ENCODE measurements at places on chromosomes 2 and 18. TPM values are rescaled to one million over a fixed set of nuclear protein-coding genes. Genes with fewer than 3 reads are reported as not detected.
A peak's percentile ranks its signal among the peaks of the same experiment; 100 is the strongest.

The IL36RN gene
- total RNA-seq: not detected

The EML6 gene
- total RNA-seq: 1.7 TPM

The KCNJ3 gene
- not detected for total RNA-seq

The POMC gene
- total RNA-seq: 3.0 TPM

The SCYGR8 gene
- total RNA-seq: not detected

The TWIST2 gene
- total RNA-seq: 10.5 TPM

The CXCR2 gene
- total RNA-seq: 4.2 TPM

GRCh38 chr18:42527766-42528165 is 572.7 kb downstream of the PIK3C3 start:
- DNase-seq: no peak

DNA sequence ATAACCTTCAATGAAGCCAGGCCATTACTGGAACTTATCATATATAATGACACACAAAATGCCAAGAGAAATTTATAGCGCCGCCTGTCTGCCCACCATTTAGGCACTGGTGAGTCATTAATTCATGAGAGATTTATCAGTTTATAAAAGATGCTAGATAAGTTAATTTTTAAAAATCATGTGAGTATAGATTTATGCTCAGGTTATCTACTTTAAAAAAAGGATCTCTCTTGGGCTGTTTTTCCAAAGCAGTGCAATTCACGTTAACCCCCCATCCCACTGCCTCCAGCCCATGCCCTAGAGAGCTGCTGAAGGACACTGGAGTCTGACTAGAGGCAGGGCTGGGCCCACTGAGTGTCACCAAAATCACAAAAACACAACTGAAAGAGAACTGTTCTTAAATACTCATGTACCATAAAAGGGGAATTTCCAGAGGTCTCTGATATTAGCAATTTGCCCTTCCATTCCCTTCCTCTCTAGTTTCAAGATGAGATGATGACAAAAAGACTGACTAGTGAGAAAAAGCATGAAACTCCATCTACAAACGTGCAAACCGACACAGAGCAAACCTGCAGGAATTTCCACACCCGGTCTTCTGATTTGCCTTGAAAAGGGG is 160.8 kb downstream of the BCL2 start:
- no peak for DNase-seq

DNA sequence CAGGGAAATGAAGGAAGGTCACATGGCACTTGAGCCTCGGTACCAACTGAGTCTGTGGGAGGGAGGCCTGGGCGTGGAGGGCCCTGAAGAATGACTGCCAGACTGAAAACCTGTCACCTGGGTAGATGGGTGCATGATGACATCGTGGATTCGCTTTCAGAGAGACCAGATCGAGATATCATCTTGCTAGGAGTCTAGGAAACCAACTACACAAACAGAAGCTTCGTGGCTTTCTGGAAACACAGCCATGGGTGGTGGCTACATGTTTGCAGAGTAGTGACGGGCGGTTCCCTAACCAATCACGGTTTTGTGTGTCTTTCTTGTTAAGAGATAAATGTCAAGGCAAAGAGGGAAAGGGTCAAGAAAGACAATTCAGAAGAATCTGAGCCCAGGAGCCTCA is 155.0 kb downstream of the EIPR1 start:
- no peak for DNase-seq

DNA sequence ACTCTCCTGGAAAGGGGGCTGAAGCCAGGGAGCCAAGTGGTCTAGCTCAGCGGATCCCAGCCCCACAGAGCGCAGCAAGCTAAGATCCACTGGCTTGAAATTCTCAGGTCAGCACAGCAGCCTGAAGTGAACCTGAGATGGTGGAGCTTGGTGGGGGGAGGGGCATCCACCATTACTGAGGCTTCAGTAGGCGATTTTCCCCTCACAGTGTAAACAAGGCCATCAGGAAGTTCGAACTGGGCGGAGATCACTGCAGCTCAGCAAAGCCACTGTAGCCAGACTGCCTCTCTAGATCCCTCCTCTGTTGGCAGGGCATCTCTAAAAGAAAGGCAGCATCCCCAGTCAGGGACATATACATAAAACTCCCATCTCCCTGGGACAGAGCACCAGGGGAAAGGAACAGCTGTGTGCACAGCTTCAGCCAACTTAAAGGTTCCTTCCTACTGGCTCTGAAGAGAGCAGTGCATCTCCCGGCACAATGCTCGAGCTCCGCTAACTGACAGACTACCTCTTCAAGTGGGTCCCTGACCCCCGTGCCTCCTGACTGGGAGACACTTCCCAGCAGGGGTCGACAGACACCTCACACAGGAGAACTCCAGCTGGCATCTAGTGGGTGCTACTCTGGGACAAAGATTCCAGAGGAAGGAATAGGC is 282.3 kb upstream of the EPC2 start:
- no peak for DNase-seq

DNA sequence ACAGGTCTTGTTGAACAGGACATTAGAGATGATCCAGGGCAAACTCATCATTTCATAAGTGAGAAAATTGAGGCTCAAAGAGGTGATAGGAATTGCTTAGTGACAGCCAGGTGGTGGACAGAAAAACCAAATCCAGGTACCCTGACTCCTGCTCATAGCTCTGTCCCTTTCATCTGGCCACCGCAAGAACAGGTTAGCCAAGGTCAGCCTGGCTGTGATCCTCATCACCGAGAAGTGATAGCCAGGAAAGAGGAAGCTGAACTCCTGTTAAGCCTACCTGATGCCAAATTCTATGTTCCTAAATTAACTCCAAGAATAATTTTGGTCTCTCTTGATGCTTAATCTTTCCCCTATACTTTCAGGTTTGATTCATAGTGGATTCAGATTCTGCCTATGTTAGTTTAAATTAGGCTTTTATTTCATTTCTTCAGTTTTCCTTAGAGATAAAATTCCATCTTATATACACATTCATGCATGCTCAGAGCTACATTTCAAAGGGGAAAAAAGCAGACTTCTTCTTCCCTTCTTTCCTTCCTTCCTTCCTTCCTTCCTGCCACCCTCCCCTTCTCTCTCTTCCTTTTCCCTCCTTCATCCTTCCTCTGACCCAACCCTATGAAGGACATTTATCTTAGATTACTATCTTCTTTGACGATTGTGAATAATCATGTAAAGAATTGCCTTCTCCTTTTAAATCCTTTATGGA is 17.3 kb upstream of the CRIM1 start:
- no peak for DNase-seq

GRCh38 chr2:69298261-69298660 is 88.8 kb downstream of the GFPT1 start:
- DNase-seq: no peak

DNA sequence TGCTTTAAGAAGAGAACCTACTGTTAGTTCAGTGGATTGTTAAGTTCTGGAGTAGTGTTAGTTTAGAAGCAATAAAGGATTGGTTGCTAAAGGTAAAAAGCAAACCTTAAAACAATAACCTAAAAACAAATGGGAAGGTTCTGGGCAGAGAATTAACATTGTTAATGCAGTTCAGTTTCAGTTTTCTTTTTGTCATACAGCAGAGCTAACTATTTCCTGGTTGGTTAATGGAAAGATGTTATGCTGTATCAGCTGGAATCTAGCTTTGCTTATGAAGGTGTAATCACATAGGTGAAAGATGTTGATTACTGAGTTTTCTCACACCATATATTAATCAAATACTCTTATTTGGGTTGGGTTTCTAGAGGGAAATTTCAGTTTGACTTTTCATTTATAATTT is 23.8 kb downstream of the SMAD4 start:
- DNase-seq: no peak

DNA sequence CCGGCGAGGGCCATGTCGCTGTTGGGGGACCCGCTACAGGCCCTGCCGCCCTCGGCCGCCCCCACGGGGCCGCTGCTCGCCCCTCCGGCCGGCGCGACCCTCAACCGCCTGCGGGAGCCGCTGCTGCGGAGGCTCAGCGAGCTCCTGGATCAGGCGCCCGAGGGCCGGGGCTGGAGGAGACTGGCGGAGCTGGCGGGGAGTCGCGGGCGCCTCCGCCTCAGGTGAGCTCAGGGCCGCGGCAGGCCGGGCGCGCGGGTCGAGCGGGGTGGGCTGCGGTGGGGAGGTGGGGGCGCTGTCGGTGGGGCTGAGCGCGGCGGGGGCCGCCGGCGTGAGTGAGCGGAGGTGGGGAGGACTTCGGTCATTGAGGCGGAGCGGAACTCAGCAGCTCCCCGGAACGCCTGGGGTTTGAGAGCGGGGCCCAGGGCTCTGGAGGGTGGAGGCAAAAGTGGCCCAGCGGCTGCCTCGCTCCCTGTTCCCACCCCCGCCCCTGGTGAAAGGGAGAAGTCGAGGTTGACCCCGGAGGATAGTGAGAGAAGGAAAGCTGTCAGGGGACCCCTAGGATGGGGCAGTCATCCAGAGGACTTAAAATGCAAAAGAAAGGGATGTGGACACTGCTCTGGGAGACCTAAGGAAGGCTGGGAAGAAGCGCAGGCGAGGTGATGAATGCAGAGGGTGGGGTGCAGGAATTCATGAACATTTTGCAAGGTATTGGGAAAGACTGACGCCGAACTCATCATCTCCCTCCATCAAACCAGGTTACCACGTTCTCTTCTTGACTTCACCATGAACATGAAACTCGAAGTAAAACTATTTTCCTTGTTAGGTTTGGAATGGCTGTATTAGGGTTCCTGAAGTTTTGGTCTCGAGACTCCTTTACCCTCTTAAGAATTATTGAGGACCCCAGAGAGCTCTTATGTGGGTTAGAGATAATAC is 633 bp downstream of the MALT1 start:
- DNase-seq: peak; percentile 93

Data from upper lobe of left lung (tissue), 6 donors.